Pancreas (tissue), 10 donors: ENCODE measurements at places on chromosomes 5 and 9.

GRCh38 chr5:5678909-5679308 is 256.4 kb downstream of the ICE1 start:
- H3K27ac ChIP-seq, result no peak overlapping the region
- no peaks in the 10 kb centered on the region for H3K27me3 ChIP-seq
- no peak overlapping the region for H3K4me3 ChIP-seq
- H3K4me1 ChIP-seq, result no peaks in the 10 kb centered on the region
- H3K36me3 ChIP-seq, result no peaks in the 10 kb centered on the region

- no peaks in the 10 kb centered on the region for H3K36me3 ChIP-seq
- no peaks in the 10 kb centered on the region for H3K4me1 ChIP-seq
- H3K27ac ChIP-seq, result no peak overlapping the region
- DNase-seq, result no peak
- H3K4me3 ChIP-seq, result no peak overlapping the region
- no peaks in the 10 kb centered on the region for H3K27me3 ChIP-seq
Observed at GRCh38 chr5:171269717-171270116, 39.3 kb upstream of the TLX3 start.

- H3K4me1 ChIP-seq, result peaks cover 25% of the 10 kb centered on the region
- DNase-seq, result no peak
- peak overlapping the region; percentile 41 for H3K27ac ChIP-seq
- H3K27me3 ChIP-seq, result no peaks in the 10 kb centered on the region
Observed at GRCh38 chr5:177328545-177329231, 17.0 kb upstream of the MXD3 start.

- no peaks in the 10 kb centered on the region for H3K27me3 ChIP-seq
- DNase-seq, result no peak
- H3K27ac ChIP-seq, result no peak overlapping the region
- H3K4me3 ChIP-seq, result no peak overlapping the region
- no peaks in the 10 kb centered on the region for H3K36me3 ChIP-seq
- no peaks in the 10 kb centered on the region for H3K4me1 ChIP-seq
Observed at GRCh38 chr5:158821331-158821730, 278.4 kb downstream of the EBF1 start.

DNA sequence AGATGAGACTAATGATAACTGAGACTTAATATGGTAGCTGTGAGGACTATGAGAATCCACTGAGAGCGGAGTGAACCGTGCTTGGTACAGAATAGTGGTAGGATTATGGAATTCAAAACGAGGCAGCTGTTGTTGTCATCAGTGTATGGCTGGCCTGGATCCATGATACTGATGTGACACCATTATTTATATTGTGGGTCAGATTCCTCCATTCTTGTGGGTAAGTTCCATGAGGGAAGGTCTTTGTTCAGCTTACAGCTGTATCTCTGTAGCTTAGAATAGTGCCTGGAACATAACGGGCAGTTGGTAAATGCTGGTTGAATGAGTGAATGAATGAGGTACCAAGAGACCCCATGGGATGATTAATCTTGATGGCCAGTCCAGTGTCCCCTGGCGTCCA is 61.8 kb downstream of the ACER2 start:
- H3K36me3 ChIP-seq, result no peaks in the 10 kb centered on the region
- no peak overlapping the region for H3K27ac ChIP-seq
- no peak for DNase-seq
- no peaks in the 10 kb centered on the region for H3K27me3 ChIP-seq
- no peaks in the 10 kb centered on the region for H3K4me1 ChIP-seq
